Stimulated activated CD8-positive, alpha-beta memory T cell treated with anti-CD3 and anti-CD28 coated beads, Interleukin-7, amount 100 ng/mL, for 4 hours (primary cell): ENCODE measurements at places on chromosomes 11 and 22.

- DNase-seq: no peak
These were observed 421.9 kb upstream of the CADM1 start for GRCh38 chr11:115926138-115926537.

DNA sequence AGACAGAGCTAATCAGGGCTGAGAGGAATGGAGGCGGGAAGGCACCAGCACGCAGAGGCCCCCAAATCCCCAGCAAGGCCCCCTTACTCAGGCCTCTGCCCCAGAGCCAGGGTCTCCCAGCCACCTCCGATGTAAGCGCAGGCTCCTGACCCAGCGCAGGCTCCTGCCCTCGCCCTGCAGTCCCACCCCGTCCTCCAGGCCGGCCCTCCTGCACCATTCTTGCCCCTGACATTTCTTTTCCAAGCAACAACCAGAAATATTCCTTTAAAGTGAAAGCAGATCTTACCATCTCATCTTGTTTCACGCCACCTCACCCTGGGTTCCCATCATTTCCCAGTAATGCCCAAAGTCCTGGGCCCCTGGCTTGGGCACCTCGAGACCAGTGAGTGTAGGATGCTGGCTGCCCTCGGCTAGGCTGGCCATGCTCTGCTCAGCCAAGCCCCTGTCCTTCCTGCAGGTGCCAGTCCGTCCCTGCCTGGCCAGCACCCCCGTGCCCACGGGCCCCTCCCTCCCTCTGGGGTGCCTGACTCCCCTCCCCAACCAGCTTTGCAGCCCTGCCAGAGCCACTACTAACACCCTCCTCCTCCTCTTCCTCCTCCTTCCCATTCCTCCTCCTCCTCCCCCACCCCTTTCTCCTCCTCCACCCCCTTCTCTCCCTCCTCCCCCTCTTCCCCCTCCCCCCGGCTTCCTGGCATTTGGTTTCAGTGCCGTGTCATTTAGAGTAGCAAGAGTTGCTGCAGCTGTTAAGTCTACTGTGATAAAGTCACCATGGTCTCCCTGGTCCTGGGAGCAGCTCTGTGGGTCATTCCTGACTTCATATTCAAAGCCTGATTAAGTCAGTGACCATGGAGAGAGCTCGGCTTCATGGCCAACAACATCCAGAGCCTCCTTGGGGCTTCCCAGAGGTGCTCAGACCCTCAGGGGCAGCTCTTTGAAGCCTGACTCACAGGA, 78.7 kb downstream of the PIWIL3 start:
- no peak for DNase-seq

DNA sequence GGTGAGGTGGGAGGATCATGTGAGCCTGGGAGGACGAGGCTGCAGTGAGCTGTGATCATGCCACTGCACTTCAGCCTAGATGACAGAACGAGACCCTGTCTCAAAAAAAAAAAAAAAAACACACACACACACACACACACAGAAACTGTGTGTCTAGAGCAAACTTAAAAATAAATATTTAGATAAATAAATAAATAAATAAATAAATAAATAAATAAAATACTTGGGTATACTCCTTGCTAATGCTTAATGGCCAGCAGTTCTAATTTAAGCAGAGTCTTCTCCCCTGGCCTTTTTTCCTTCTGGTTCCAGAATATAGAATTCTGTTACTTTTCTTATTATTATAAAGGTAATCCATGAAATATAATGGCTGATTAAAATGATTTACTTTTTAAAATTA, 5.1 kb upstream of the ARL2 start:
- no peak for DNase-seq

- no peak for DNase-seq
These were observed 289.9 kb downstream of the TENM4 start for GRCh38 chr11:79150966-79151365.

- DNase-seq: no peak
These were observed 107.5 kb downstream of the MYO18B start for GRCh38 chr22:25849522-25849921.

DNA sequence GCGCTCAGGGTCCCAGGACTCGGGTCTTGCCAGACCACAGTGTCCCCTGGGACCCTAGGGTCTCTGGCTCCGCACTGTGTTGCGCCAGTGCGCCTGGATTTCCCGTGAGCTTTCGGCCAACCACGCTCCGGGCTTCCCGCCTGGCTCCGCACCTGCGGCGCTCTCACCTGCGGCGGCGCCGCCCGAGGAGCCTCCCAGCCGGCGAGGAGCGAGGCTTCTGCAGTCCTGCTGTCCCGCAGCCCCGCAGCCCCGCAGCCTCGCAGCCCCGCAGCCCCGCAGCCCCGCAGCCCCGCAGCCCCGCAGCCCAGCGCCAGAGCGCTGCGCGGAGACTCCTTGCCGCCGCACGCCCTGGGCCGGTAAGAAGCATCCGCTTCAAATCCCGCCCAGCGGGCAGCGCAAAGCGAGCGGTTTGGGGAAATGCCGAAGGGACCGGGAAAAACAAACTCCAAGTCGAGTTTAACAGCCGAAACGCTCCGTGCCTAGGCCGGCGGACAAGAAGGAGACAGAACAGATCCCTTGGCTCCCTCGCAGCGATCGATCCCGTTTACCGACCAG, 939 bp downstream of the ALX4 start:
- no peak for DNase-seq

DNA sequence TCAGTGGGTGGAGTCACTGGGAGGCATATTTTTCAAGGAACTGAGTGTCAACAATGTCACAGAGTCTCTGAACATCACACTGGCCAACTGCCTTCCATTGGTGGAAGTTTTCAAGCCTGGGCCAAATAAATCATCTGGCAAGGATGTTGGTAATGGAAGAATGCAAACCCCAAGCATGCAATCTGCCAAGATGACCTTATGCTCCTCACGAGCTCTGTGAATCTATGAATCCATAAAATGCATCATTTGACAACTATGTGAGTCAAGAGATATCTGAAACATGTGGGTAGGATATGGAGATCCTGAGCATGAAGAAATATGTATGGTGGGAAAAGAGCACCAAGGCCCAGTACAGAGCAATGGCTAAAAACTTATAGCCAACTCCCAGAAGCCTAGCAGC, 122.2 kb downstream of the PLEKHA7 start:
- no peak for DNase-seq

DNA sequence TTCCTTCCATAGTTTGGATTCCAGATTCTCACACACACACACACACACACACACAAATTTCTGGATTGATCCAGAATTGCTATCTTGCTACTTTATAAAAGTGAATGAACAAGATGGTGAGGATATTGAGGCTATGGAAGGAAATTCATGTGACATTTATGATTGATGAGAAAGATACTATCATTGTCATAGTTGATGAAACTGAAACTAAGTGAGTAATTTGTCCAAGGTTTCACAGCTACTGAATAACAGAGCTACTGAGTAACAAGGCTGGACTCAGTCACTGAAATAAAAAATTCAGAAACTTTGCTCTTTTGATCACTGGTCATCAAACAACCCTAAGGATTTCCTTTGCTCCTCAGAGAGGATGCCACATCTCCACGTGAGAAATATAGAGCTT, 16.2 kb downstream of the OR5D16 start:
- DNase-seq: no peak

GRCh38 chr11:128343870-128344269, 243.5 kb downstream of the ETS1 start:
- DNase-seq: no peak

GRCh38 chr11:133506023-133506422, 26.3 kb downstream of the OPCML start:
- no peak for DNase-seq

DNA sequence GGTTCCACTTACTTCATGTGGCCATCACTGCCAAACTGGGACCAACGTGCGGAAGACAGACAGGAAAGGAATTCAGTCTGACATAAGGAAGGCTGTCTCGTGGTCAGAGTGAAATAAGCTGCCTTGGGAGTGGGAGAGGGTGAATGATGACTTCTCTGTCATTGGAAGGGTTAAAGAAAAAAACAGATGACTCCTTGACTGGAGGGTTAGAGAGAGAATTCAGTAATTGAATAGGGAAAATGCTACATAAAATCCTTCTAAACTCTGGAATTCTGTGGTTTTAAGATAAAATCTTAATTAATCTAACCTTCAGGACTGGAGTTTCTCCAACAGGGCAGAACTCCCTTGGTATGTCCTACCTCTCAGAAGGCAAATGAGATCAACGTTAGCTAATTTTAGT, 33.8 kb downstream of the RAB30 start:
- DNase-seq: no peak

DNA sequence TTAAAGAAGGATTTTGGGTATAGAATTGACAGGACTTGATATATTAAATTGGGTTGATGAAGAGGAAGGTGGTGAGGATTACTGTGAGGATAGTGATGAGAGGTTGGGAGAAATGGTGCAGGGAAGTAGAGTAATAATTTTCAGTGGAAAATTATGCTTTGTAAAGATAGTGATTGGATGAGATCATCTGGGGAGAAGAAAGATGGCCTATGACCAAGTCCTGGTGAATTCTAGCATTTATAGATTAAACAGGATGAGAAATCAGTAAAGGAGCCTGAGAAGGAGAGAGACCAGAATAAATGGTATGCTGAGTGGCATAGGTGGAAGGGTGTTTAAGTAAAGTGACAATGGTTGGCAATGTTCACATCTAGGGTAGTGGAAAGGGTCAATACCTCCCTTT, 15.0 kb downstream of the IPO7 start:
- no peak for DNase-seq

DNA sequence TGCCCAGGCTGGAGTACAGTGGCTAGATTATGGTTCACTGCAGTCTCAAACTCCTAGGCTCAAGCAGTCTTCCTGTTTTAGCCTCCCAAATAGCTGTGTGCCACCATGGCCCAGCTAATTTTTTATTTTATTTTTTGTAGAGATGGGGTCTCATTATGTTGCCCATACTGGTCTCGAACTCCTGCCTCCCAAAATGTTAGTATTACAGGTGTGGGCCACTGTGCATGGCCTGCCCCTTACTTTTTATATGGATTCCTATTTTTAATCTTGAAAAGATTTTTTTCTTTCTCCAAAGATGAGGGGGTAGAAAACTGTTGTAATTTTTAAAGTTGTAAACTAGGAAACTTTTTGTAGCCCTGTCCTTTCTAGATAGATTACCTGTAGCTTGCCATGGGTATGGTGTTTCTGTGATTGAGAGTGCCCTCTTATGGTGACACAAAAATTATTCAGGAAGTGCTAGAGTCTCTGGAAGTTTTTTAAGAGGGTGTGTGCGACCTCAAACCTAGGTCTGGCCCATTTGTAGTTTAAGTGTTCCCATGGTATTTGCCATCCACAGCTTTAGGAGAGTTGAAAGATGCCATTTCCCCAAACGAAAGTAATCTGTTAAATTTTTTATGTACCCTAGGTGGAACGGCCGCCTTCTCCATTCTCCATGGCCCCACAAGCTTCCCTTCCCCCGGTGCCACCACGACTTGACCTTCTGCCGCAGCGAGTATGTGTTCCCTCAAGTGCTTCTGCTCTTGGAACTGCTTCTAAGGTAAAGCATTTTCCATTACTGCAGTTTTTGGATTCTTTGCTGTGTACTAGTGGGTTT, 32.4 kb downstream of the MCAM start:
- DNase-seq: no peak

GRCh38 chr11:132988411-132988810, 543.9 kb downstream of the OPCML start:
- DNase-seq: no peak

DNA sequence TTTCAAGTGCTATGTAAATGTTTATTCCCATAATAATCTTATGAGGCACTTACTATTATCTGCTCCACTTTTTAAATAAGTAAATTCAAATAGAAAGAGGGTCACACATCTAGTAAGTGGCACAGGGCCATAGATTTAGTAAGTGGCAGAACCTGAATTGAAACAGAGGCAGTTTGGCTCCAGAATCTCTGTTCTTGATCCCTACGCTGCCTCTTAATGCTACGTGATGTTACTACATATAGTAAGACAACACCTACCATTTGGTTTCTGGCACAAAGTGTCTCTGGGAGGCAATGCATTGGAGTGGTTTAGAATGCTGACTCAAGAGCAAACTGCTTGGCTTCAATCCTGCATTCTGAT, 1018.3 kb downstream of the DLG2 start:
- no peak for DNase-seq

- DNase-seq: peak; percentile 86
These were observed 2.6 kb upstream of the BCL9L start for GRCh38 chr11:118928101-118928869.

DNA sequence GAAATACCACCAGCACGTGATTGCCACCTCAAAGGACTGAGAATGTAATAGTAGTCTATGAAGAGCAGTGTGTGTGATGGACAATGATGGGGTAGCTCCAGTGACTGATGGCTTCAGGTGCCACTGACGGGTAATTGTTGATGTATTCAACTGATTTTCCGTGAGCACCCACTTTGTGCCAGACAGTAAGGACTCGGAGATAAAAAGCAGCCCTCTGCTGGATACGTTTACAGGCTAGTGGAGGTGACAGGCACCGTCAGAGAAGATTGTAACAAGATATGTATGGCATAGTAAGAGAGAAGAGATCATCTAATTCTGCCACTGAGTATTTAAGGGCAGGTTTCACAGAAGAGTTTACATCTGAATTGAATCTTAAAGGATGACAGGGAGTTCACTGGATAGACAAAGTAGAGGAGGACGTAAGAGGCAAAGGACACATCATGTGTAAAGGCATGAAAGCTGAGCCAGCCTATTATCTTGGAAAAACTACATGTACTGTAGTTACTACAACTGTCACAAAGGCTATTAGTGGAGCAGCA, 1.1 kb upstream of the ENTHD1 start:
- no peak for DNase-seq

DNA sequence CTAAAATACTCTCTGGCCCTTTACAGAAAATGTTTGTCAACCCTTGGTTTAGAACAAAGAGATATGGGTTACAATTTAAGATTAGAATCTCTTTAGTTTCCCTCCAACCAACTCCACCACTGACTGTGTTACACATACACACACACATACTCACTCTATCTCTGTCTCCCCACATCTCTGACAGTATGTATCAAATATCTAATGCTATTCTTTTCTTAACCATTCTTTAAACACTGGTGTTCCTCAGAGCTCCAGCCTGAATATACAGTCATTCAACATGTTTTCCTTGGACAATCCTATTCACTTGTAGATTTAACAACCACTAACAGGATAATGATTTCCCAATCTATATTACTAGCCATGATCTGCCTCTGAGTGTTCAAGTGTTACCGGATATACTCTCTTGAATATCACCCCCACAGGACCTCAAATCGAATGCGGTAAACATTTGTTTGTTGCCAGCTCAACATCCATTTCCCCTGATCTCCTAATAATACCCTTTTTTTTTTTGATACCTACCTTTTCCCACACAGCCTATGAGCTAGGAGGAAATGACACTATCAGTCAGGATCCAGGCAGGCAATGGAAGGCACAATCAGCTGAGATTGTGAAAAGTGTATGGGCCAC, 6.1 kb downstream of the MPZL3 start:
- no peak for DNase-seq

- no peak for DNase-seq
These were observed 20.5 kb upstream of the FSHB start for GRCh38 chr11:30210357-30210756.

- no peak for DNase-seq
These were observed 145.4 kb downstream of the NECTIN1 start for GRCh38 chr11:119583585-119583984.

DNA sequence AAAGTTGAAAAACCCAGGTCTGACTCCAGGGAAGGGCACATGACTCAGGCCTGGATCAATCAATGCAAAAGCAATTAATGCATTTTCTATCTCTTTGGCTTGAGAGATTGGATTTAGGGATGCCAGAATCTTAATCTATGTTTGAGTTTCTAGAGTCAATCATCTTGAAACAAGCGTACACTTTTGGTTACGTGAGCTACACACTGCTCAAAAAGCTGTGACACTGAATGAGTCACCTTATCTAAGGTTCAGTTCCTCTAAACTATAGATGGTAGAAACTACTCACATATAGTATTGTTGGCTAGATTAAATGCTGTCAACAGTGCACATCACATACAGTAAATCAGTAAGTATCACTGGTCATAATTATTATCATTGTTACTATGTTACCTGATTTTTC, 24.2 kb downstream of the MRE11 start:
- no peak for DNase-seq
